ENCODE measurements at places on chromosomes 11 and 22. TPM values are rescaled to one million over a fixed set of nuclear protein-coding genes. Genes with fewer than 3 reads are reported as not detected.

CHRM1 gene
- polyA plus RNA-seq = not detected

GRCh38 chr11:121927097-121927785 lies 188.8 kb downstream of the BLID start:
- no peak for DNase-seq

GRCh38 chr11:47268448-47269001 lies 1.4 kb upstream of the MADD start:
- peaks cover 21% of the 10 kb centered on the region for H3K36me3 ChIP-seq
- peaks cover 36% of the 10 kb centered on the region for H3K4me1 ChIP-seq
- H3K27me3 ChIP-seq = no peaks in the 10 kb centered on the region
- no peak for DNase-seq

GRCh38 chr22:40022536-40023240 lies 27.9 kb downstream of the FAM83F start:
- no peak overlapping the region for H3K4me3 ChIP-seq
- no peaks in the 10 kb centered on the region for H3K36me3 ChIP-seq
- H3K27me3 ChIP-seq = peaks cover 12% of the 10 kb centered on the region
- H3K27ac ChIP-seq = no peak overlapping the region
- no peak for DNase-seq

DNA sequence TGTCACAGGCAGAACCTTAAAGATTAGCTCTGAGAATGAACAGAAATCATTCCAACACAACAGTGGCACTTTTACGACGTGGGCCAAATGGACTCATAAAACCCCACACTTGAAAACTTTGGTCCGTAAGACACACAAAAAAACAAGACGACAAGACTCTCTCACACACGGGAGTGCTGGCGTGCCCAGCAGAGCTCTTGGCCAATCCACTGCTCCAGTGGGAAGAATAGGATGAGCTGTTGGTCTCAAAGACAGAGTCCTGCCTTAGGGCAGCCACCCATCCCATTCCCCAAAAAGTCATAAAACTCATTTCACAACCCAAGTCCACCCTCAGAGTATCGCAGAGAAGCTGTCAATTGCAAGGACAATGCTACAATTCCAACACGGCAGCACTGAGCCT lies 18.2 kb downstream of the LARGE1 start:
- H3K27ac ChIP-seq = no peak overlapping the region
- peaks cover 36% of the 10 kb centered on the region for H3K4me1 ChIP-seq

DNA sequence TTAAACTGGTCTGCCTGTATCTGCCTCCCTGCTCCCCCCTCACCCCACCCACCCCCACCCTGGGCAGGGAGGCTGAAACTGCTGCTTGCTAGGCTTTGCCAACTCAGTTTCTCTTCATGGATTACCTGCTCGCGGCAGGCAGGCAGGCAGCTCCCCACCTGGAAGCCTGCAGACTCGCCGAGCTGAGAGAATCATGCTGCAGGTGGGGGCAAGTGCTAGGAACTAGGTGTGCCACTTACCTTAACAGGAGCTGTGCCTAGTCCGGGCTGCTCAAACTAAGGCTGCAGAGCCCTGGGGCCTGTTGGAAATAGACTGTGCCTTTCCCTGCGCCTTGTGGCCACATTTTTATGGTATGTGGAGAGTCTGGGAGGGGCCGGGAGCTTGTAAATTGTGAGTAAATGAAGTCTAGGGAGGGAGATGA lies 30.3 kb downstream of the MARK2 start:
- H3K27ac ChIP-seq = peak overlapping the region; percentile 2
- H3K4me3 ChIP-seq = no peak overlapping the region
- H3K4me1 ChIP-seq = peaks cover 92% of the 10 kb centered on the region
- no peak for DNase-seq
- H3K27me3 ChIP-seq = no peaks in the 10 kb centered on the region

FGF3 gene
- not detected for polyA plus RNA-seq

GRIA4 gene
- not detected for polyA plus RNA-seq

DNA sequence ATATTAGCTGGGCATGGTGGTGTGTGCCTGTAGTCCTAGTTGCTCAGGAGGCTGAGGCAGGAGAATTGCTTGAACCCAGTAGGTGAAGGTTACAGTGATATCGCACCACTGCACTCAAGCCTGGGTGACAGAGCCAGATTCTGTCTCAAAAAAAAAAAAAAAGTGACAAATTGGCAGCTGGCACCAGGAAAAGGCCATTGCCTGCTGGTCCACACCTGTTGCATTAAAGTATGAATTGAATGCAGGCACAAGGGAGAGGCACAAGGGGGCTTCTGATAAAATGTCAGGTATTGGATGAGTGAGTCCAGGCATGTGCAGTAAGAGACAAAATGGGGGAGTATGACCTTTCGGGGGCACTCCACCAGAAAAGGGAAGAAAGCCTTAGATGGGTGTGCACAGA lies 28.2 kb downstream of the ZNF70 start:
- H3K36me3 ChIP-seq = no peaks in the 10 kb centered on the region
- no peaks in the 10 kb centered on the region for H3K4me1 ChIP-seq
- DNase-seq = no peak

DNA sequence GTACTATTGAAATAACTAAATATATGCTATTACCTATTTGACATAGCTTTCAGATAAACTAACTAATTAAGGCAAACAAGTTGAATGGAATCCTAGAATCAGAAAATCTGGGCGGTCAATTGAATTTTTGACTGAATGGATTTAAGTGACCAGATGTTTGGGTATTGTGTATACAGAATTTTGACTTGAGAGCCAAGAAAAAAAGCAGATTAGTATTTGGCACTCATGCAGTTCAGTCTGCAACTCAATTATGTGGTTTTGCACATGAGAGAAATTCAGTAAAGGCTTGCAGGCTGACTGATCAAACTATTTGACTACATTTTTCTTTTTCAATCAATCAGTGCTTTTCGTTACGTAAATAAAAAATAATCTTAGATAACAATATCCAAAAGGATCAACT lies 254.8 kb downstream of the GUCY1A2 start:
- H3K36me3 ChIP-seq = no peaks in the 10 kb centered on the region
- no peak overlapping the region for H3K27ac ChIP-seq
- no peaks in the 10 kb centered on the region for H3K27me3 ChIP-seq

DNA sequence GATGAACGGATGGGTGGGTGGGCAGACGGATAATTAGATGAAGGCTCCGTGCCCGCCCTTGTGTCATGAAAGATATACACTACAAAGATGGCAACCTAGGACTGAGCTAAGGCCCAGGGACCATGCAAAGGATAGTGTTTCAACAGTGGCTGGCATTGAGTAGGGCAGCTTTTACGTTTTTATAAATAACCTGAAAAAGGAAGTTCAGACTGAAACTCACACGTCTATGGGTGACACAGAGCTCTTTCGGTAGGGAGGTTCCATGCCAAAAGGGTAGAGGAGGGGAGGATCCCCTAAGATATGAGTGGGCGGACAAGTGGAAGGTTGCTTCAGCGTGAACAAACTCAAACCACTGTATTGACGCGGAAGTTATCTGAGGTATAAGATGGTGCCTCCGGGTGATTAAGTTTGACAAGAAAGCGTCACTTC lies 90.5 kb downstream of the UBASH3B start:
- H3K36me3 ChIP-seq = no peaks in the 10 kb centered on the region
- H3K27ac ChIP-seq = no peak overlapping the region
- peaks cover 2% of the 10 kb centered on the region for H3K27me3 ChIP-seq
- H3K4me3 ChIP-seq = no peak overlapping the region
- peaks cover 14% of the 10 kb centered on the region for H3K4me1 ChIP-seq

OR8G5 gene
- polyA plus RNA-seq = not detected

GRCh38 chr22:17865183-17866055 lies 91.2 kb upstream of the BID start:
- no peak overlapping the region for H3K4me3 ChIP-seq
- DNase-seq = no peak
- no peaks in the 10 kb centered on the region for H3K27me3 ChIP-seq
- H3K4me1 ChIP-seq = peaks cover 6% of the 10 kb centered on the region
- no peak overlapping the region for H3K27ac ChIP-seq

DNA sequence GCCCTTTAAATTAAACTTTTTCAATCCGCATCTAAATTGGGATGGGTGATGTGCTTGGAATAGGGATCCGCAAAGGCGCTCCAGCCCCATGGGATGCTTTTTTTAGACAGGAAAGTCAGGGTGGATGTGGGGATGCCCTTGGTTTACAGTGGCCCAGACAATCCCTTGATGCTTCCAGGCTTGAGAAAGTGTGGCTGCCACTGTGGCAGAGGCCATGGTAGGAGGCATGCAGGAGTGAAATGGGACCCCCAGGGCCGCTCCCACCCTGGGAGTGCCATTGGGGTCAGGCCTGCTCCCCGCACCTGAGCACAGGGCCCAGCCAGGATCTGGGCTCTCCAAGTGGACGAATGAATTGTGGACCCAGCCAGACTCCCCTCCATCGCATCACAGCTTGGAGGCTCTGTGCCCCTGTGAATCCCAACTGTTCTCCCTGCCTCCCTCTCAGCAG lies 75.8 kb downstream of the COMMD9 start:
- no peaks in the 10 kb centered on the region for H3K36me3 ChIP-seq
- H3K27ac ChIP-seq = no peak overlapping the region
- no peaks in the 10 kb centered on the region for H3K4me1 ChIP-seq
- no peak overlapping the region for H3K4me3 ChIP-seq
- DNase-seq = no peak

Measured in heart right ventricle (tissue), 16 donors.